ENCODE measurements at places on chromosomes 11 and 22.

DNA sequence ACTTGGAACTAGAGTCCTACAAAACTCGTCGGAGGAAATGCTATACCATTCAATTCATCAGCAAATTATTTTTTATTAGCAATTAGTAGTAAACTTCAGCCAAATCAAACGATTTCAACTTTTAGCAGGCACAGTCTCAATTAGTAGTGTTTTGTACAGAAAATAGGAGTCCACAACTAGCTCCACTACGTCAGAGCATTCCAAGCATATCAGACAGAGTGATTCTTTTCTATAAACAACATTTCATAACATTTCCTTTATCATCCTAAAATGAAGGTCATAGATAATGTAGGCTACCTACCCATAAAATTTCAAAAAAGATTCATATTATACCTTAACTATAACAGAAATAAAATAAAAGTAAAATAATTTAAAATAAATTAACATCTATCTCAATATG lies 169.9 kb downstream of the KIF18A start:
- DNase-seq: no peak

DNA sequence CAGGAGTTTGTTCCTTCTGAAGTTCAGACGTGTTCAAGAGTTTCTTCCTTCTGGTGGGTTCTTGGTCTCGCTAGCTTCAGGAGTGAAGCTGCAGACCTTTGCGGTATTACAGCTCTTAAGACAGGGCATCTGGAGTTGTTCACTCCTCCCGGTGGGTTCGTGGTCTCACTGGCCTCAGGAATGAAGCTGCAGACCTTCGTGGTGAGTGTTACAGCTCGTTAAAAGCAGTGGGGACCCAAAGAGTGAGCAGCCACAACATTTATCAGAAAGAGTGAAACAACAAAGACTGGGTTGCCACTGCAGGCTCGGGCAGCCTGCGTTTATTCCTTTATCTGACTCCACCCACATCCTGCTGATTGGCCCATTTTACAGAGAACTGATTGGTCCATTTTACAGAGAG lies 373.1 kb downstream of the ETS1 start:
- DNase-seq: no peak

DNA sequence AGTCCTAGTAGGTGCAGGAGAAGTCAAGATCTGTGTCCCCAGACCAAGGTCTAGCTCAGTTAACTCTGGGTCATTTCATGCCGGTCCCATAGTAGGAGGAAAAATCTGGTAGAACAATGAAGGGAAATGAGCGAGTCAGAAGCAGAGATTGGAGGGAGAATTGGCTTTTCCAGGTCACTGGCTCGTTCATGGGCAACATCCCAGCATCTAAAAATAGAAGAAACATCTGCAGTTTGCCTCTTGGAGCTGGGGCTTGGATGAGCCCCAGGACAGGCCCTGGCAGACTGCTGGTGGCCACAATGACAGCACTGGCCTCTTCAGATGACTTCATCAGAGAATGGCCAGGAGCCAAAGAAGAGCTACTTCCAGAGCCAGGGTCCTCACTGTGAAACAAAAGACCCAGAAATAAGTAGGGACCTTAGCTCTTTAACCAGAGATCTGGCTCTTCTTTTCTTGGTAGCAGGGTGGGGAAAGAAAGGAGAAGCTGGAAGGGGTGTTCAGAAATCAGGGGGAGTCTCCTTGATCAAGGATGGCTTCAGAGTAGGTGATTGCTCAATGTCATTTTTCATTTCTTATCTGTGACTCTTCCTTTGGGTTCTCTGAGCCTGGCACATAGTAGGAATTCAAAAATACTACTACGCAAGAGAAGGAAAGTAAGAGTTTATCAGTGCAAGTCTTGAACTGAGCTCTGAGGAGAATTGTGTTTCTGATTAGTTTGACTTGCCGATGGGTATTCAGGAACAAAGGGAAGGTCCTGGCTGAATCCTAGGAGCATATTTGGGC lies 102.6 kb downstream of the TMPRSS5 start:
- peak; percentile 56 for DNase-seq

DNA sequence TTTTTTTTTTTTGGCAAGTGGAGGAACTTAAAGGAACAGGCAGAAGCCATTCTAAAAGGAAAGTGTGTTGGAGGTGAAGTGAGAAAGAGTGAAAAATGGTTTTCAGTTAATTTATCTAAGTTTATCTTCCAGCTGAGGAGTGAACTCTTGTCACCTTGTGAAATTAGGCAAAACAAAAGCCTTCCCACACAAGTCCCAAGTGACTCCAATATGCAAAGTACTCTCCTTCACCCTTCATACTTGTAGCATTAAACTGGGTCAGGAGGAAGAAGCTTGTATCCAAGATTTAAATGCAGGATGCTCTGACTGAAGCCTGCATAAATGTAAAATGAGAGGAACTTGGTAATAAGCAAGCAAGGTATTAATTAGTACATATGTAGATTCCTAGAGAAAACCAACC lies 796.8 kb downstream of the DLG2 start:
- no peak for DNase-seq

GRCh38 chr11:9651481-9651880 lies 12.4 kb upstream of the SWAP70 start:
- no peak for DNase-seq

GRCh38 chr11:113384551-113384950 lies 3.0 kb upstream of the ANKK1 start:
- DNase-seq: no peak

DNA sequence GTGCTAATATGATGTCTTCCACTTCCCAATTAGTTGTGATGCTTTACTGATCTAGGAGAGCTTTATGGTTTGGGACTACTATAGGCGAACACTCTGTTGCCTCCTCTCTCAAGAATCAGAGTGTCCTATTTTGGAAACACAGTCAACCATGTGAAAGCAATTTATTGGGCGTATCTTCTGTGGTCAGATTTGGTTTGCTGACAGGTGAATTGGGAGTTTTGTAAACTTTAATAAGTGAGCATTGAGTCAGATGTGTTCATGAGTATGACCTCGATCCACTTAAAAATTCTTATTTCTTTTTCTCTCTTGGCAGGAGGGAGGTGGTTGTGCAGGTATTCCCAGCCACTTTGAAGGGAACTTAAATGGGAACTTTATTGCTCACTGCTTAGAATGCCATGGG lies 4.4 kb downstream of the CAT start:
- no peak for DNase-seq

DNA sequence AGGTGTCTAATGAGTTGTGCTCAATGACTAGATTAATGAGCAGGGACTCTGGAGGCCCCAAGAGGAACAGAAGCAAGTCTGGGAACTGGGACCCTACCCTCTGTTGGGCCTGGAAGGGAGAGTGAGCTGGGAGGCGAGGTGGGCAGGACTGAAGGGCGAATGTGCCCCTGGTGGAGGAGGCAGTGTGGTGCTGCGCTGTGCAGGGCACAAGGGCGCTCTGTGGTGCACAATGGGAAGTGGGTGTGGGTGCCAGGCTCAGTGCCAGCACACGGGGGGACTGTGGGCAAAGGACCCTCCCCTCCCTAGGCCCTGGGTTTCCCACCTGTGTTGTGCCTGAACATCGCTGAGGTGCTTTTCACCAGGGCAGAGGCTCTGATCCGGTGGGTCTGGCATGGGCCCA lies 57.5 kb upstream of the TTLL12 start:
- DNase-seq: no peak

DNA sequence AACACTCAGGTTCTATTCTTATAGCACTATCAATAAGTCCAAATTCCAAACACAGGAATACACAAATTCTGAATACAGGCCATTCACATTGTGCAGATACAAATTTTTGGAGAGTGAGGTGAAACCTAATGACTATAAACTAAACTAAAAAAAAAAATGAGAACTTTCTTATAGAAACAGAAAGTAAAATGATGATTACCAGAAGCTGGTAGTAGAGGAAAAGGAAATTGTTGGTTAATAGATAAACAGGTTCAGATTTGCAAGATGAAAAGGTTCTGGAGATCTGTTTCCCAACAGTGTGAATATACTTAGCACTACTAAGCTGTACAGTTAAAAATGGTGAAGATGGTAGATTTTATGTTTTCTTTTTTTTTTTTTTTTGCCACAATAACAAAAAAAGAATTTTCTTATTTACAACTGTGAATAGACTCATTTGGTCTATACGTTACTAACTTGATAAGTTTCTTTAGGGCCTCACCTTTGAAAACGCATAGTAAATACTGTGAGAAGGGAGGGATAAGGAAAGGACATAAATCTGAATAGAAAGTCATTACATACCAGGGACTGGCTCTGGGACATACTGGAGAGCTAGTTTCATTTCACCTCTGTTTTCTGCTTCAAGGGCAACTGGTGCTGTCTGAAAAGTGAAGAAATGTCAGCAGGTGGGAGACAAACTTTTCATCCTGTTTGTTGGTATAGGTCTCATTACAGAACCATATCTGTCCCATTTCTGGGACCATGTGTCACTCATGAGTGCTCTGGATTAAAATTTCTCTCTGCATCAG lies 14.2 kb upstream of the CCDC89 start:
- no peak for DNase-seq

DNA sequence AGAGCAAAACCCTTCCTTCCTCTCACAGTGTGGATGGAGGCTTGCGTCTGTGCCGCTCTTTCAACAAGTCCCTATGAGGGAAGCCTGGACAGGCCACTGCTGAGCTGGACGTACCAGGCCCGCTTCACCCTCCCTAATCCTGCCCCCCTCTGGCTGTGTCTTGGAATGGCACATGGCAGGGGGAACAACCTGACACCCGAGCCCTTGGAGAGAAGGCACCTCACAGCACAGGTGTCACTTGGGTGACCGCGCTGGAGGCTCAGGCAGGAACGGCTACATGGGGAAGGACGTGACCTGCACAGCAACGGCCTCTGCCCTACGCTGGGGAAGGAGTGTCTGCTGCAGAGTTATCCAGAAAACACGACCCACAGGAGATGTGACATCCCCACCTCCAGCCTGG lies 11.0 kb downstream of the CARS1 start:
- no peak for DNase-seq

DNA sequence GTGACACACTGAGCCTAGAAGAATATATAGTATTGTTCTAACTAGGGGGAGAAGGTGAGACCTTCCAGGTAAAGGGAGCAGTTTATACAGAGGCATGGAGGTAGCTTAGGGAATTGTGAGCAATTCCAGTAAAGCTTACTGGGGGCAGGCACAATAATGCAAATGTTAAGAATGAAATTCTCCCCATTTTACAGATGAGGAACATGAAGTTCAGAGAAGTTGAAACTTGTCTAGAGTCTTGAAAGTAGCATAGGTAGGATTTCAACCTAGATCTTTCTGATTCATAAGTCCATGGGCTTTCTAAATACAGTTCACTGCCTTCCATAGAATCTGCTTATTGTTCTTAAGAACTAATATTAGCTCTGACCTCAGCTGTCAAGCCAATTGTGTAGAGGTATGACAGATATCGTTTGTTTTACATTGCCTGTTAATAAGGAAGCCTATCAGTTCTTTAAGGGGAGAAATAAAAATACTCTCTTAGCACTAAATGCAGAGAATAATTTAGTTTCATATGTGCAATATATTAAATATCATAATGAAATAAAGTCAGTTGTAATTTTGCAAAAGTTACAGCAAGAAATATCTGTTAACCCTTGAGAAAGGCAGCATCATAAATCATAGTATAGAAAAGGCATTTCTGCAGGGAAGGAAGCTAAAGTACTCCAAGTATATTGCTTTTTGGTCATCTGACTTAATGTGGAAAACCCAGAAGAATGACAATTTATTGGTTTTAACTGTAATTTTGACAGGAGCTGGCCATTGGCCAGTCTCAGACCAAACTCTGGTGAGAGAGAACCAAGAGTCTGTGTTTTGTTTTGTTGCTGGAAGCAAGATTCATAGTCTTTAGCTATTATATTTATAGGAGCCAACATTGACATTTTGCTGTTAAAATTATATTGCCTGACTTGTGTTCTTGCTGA lies 181.8 kb downstream of the UVRAG start:
- DNase-seq: no peak

DNA sequence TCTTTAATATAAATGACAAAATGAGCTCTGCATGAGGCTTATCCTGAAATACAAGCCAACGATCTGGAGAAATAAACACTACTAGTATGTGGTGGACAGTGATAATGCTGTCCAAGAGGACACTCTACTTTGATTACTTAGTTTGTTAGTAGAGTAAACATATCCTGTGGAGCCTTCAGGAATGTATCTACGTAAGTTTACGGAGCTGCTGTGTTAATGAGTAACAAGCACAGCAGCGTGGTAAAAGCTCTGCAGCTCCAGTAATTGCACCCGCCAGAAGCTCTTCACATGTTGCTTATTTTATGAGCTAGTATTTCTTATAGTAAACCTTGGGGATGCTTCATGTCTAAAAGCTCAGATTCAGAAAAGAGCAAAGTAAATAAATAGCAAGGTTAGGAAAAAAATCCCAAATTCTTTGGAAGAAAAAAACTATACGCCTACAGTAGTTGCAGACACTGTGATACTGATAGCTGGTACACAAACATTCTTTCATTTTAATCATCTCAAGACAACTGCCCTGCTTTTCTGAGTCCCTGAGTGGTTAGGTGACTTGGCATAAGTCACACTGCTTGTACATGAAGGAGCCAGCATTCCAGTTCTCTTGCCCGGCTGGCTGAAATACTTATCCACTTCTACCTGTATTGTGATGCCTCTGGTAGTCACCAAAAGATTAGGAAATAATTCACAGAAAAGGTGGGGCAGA lies 32.7 kb upstream of the CCDC34 start:
- no peak for DNase-seq

- DNase-seq: no peak
Measured at GRCh38 chr11:17593466-17594245, 46.6 kb downstream of the OTOG start.

- DNase-seq: no peak
Measured at GRCh38 chr11:11985954-11986949, 22.2 kb downstream of the DKK3 start.

GRCh38 chr22:45201678-45202332 lies 38.1 kb downstream of the NUP50 start:
- DNase-seq: no peak

DNA sequence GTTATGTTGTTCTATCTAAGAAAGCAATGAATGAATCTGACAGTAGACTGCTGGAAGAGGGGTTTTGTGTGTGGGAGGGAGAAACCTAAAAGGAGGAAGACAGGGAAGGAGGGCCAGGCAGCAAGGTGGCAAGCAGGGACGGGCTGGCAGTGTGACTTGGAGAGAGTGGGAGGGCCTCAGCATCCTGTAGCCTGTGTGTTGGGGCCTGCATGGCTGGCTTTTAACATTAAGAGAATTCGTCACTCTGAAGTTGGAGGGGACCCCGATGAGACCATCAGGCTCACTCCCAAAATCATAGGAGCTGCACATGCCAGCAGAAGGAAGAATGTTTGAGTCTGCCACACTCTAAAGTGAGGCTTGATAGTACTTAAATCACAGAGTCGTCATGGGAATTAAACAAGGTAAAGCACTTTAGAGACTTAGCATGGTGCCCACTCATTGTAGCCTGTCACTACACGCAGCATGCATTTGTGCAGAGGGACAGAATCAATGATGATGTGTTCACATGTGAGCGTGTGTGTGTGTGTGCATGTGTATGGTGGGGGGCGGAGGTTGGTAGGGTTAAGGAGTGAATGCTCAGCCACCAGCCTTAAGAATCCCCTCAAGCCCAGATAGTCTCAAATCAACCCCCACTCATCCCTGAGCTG lies 199.5 kb downstream of the TENM4 start:
- no peak for DNase-seq

Measured in left hindlimb (tissue), 1 donor.